ENCODE measurements at places on chromosomes 16 and 17. TPM values are rescaled to one million over a fixed set of nuclear protein-coding genes. Genes with fewer than 3 reads are reported as not detected.

KRTAP1-5 gene
- polyA plus RNA-seq = not detected

DNA sequence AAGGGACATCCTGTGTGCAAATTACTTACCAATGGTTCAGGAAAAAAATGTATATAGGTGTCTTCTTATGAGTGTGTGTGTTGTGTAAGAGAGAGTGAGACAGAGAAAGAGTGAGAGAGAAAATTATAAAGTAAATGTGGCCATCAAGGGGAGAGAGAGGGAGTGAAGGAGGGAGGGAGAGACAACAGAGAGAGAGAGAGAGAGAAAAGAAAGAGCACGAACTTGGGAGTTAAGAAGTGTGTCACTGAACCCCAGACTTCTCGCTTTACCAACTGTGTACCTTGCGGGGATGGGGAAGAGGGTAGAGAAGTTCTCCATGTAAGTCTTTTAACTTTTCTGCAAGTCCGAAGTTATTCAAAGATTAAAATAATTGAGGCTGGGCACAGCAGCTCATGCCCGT, 28.8 kb upstream of the ARL4D start:
- H3K27me3 ChIP-seq = no peaks in the 10 kb centered on the region
- H3K36me3 ChIP-seq = no peaks in the 10 kb centered on the region
- no peak for DNase-seq

MAF gene
- polyA plus RNA-seq = 114 TPM

KRT39 gene
- polyA plus RNA-seq = not detected

GRCh38 chr16:65490286-65490685, 368.4 kb upstream of the CDH11 start:
- DNase-seq = no peak
- H3K4me3 ChIP-seq = no peak overlapping the region
- no peaks in the 10 kb centered on the region for H3K36me3 ChIP-seq
- no peaks in the 10 kb centered on the region for H3K4me1 ChIP-seq
- H3K27me3 ChIP-seq = no peaks in the 10 kb centered on the region

GRCh38 chr16:56258508-56259424, 67.5 kb downstream of the GNAO1 start:
- H3K27ac ChIP-seq = no peak overlapping the region
- peaks cover 6% of the 10 kb centered on the region for H3K27me3 ChIP-seq
- no peaks in the 10 kb centered on the region for H3K36me3 ChIP-seq
- no peak overlapping the region for H3K4me3 ChIP-seq
- DNase-seq = no peak
